ENCODE measurements at places on chromosomes 12 and 14. TPM values are rescaled to one million over a fixed set of nuclear protein-coding genes. Genes with fewer than 3 reads are reported as not detected.

C3AR1 gene
- total RNA-seq, result 10.3 TPM

FAM186B gene
- 0.54 TPM for total RNA-seq

COX8C gene
- total RNA-seq, result not detected

SLC17A8 gene
- total RNA-seq, result 14.8 TPM

CFAP73 gene
- 40.6 TPM for total RNA-seq

GPR137C gene
- total RNA-seq, result 0.71 TPM

PTHLH gene
- 0.46 TPM for total RNA-seq

PLD4 gene
- total RNA-seq, result 6.3 TPM

OR10G2 gene
- total RNA-seq, result not detected

DNA sequence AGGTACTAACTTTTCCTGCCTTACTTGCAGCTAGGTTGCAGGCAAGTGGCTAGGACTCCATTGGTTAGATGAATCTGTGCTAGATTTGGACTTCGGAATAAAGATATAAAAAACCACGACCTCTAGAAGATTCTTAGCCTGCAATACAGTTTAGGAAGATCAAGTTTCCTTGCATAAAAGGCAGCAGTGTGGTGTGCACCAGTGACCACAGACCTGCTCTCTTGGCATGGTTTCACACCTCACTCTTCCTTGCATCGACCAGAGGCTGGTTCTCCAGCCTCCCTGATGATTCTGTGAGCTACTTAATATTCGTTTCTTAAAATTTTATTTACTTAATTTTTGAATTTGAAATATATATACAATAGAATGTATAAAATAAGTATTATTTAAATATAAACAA lies 9.8 kb downstream of the KLHDC1 start:
- H3K27me3 ChIP-seq, result no peaks in the 10 kb centered on the region
- no peaks in the 10 kb centered on the region for H3K4me1 ChIP-seq
- H3K4me3 ChIP-seq, result no peak overlapping the region

DNA sequence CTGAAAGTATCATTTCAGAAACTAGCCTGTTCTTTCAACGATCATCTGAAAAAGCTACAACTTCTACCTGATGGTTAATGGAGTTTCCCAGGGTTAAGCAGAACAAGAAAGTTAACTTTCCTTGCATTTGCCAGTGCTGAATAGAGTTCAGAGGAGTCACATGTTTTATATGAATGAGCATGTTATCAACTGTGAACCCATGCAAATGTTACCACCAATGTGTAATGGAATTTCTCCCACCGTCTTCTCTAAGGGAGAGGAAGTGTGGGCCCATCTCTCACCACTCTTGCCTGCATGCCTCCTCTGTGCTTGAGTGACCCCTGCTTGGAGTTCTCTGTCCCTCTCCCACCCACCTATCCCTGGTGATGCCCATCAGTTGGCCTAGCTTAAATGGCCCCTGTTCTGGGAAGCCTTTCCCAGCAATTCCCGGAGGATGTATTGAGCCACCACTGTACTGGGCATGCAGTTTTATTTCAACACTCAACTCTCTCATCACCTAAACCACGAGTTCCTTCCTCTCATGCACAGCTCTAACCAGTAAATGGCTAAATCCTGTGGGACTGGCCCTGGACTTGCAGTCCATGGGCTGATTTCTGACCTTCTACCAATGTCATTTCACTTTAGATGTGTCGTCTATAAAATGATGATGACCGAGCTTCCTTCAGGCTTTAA lies 159.8 kb downstream of the RPAP3 start:
- no peak overlapping the region for H3K4me3 ChIP-seq
- H3K4me1 ChIP-seq, result no peaks in the 10 kb centered on the region
- no peaks in the 10 kb centered on the region for H3K36me3 ChIP-seq
- no peak overlapping the region for H3K27ac ChIP-seq

GRCh38 chr12:104596134-104596799 lies 139.5 kb downstream of the CHST11 start:
- no peaks in the 10 kb centered on the region for H3K27me3 ChIP-seq
- no peak overlapping the region for H3K4me3 ChIP-seq
- no peak overlapping the region for H3K27ac ChIP-seq
- peak; percentile 27 for DNase-seq
- H3K36me3 ChIP-seq, result no peaks in the 10 kb centered on the region
- peaks cover 3% of the 10 kb centered on the region for H3K4me1 ChIP-seq

DNA sequence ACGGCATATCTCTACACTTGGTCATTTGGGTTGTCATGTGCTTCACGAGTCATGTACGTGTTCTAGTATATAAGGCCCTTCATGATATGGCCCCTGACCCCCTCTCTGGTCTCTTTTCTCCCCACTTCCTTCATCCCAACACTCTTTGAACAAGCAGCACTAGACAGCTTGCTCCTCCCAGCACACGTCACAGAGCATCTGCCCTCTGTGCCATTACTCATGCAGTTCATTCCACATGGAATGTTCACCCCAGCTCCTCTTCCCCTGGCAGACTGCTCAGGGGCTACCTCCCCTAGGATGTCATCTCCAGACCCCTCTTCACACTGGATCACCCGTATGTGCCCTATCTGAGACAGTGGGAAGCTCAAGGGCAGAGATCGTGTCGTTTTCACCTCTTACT lies 14.1 kb upstream of the LRP1-AS start:
- H3K27me3 ChIP-seq, result no peaks in the 10 kb centered on the region
- H3K27ac ChIP-seq, result no peak overlapping the region
- DNase-seq, result no peak
- no peaks in the 10 kb centered on the region for H3K4me1 ChIP-seq
- peaks cover 65% of the 10 kb centered on the region for H3K36me3 ChIP-seq
- H3K4me3 ChIP-seq, result no peak overlapping the region

DNA sequence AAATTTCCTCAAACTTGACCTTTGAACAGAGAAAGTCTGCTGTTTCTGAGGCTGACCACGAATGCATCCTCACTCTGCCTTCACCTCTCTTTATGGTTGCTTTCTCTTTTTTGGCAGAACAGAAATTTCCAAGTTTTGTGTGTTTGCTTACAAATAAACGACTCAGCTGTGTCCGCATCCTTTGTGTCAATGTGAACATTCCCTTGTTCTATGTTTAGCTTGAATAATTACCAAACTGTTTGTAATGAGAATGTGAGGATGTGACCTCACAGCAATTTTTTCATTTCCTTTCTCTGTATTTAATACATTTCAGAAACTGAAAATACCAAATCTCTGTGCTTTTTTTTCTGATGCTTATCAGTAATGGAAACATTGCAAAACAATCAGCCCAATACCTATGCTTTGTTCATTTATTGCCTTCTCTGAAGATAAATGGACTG lies 410.9 kb downstream of the EGLN3 start:
- DNase-seq, result no peak
- no peaks in the 10 kb centered on the region for H3K4me1 ChIP-seq
- H3K4me3 ChIP-seq, result no peak overlapping the region
- no peaks in the 10 kb centered on the region for H3K36me3 ChIP-seq
- H3K27ac ChIP-seq, result no peak overlapping the region
- H3K27me3 ChIP-seq, result no peaks in the 10 kb centered on the region

DNA sequence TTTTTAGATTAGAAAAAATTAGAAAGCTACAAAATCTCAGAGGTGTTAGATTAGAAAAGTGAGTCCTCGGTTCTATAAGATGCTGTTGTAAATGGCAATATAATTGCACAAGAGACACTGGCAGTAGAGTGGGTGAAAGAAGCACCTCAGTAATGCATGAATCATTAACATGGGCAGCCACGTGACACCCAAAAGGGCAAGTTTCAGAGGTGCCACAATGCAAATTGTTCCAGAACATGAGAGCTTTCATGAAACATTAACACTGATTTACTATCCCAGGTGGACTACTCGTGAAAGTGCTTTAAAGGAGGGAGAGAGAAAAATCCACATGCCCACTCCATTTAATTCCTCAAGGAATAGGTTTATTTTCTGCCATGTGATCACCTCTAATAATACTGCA lies 108.4 kb downstream of the PTPRR start:
- H3K36me3 ChIP-seq, result no peaks in the 10 kb centered on the region

- no peaks in the 10 kb centered on the region for H3K27me3 ChIP-seq
- H3K4me3 ChIP-seq, result no peak overlapping the region
- no peak for DNase-seq
- peaks cover 20% of the 10 kb centered on the region for H3K4me1 ChIP-seq
These were observed 15.4 kb downstream of the LGMN start for GRCh38 chr14:92733007-92733406.

GRCh38 chr14:77187649-77188012 lies 6.0 kb downstream of the TMEM63C start:
- H3K4me3 ChIP-seq, result no peak overlapping the region
- H3K36me3 ChIP-seq, result no peaks in the 10 kb centered on the region
- DNase-seq, result no peak
- no peak overlapping the region for H3K27ac ChIP-seq
- peaks cover 5% of the 10 kb centered on the region for H3K27me3 ChIP-seq

DNA sequence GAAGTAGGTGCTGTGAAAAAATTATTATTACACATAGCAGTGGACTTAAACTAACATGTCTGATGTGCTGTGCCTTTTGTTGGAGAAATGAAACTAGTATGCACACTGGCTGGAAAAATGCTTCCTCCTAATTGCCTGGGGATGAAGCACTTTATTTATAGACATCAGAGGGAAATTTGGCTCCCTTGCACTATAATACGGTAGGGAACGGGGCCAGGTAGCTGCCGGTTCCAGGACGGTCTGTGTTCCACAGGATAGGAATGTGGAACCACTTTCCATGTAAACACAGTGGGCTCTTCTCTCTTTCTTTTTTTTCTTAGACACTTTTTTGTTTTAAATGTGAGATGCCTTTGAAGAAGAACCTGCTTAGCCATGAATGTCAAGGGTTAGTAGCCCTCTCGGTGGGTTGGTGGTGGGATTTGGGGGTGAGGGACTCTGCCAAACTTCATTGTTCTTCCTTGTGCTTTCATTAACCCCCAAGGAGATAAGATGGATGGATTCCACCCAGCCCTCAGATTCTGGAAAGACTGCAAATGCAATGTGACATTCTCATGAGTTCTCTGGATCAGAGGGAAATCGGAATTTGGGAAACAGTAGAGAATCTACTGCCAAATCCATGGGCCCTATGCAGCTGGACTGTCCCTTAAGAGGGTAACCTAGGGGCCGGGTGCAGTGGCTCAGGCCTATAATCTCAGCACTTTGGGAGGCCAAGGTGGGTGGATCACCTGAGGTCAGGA lies 58.0 kb upstream of the GSC start:
- peak; percentile 5 for DNase-seq
- H3K4me3 ChIP-seq, result no peak overlapping the region
- H3K4me1 ChIP-seq, result no peaks in the 10 kb centered on the region
- H3K27me3 ChIP-seq, result no peaks in the 10 kb centered on the region
- no peak overlapping the region for H3K27ac ChIP-seq
